ENCODE measurements at places on chromosomes 2 and 18.
A peak's percentile ranks its signal among the peaks of the same experiment; 100 is the strongest.

GRCh38 chr2:216535454-216535995 is 36.9 kb downstream of the RPL37A start:
- DNase-seq = no peak

DNA sequence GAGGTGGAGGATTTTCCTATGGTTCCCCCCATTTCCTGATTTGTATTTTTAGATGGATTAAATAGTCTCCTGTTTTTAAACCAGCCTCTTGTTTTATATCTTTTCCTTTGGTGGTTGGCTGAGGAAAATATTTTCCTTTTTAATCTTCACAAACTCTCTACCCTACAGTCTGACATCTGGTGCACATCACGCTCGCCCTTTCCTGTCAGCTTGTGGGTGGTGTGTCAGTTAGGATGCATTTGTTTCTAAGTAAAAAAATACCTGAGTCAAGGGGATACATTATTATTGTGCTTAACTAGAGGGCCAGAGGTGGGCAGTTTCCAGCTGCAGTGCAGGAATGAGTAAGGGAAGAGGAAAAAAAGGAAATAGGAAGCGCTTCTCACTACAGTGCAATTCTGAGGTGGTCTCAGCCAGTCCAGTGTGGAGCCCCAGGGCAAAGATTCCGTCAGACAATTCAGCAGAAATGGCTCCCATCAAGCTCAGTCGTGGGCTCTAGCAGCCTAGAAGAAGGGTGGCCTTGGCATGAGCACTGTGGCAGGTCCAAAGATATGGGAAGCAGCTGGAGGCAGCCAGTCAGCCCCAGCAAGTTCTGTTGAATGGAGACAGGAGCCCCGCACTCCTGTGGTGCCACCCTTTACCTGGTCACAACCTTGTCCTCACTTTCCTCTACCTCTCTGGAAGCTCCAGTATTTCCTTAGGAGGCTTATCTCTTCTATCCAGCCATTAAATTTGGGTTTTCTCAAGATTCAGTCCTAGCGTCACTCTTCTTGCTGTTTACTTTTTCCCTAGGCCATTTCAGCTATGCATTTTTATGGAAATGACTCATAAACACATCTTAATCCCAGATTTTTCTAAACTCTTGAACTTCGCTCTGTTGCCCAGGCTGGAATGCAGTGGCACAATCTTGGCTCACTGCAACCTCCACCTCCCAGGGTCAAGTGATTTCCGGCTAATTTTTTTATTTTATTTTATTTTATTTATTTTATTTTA is 18.5 kb downstream of the SFTPB start:
- no peak for DNase-seq

DNA sequence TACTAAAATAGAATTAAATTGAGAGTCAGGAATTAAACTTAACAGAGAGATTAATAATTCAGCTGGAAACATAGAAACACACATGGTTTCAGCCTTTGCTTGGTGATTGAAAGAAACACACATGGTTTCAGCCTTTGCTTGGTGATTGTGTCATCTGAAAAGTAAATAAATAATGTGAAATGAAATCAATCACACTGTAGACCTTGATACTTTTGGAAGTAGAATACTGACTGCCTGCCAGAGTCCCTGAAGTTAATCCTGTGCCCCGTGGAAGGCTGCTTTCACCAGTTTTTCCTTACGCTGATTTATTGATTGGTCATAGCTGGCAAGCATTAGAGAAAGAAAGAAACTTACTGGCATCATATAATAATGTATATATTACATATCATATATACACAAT is 1252.7 kb upstream of the FAM98A start:
- no peak for DNase-seq

- peak; percentile 36 for DNase-seq
These were observed 85.0 kb downstream of the WDSUB1 start for GRCh38 chr2:159201360-159202063.

GRCh38 chr2:212683346-212684097 is 144.9 kb upstream of the ERBB4 start:
- DNase-seq = no peak

DNA sequence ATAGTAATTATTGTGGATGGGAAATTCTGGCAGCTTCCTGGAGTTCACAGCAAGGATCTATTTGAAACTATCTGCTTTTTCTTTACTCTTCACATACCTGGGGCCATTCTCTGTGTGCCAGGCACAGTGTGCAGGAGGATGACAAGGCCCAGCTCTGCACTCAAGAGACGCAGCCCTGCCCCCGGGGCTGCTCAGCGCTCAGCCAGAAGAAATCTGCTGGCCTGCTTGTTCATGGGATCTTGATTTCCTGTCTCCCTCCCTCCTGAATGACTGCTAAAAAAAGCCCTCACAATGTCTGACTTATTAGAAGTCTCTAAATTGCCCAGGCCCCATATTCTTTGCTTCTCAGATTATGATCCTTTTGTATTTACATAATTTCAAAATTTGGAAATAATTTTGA is 210.9 kb downstream of the DCDC2C start:
- DNase-seq = no peak

- no peak for DNase-seq
These were observed 4.6 kb downstream of the TTR start for GRCh38 chr18:31596081-31596872.

GRCh38 chr2:225112362-225113126 is 70.3 kb upstream of the DOCK10 start:
- DNase-seq = no peak

GRCh38 chr2:39099870-39100728 is 20.8 kb downstream of the SOS1 start:
- no peak for DNase-seq

GRCh38 chr2:73494031-73494430 is 108.4 kb downstream of the ALMS1 start:
- DNase-seq = no peak

DNA sequence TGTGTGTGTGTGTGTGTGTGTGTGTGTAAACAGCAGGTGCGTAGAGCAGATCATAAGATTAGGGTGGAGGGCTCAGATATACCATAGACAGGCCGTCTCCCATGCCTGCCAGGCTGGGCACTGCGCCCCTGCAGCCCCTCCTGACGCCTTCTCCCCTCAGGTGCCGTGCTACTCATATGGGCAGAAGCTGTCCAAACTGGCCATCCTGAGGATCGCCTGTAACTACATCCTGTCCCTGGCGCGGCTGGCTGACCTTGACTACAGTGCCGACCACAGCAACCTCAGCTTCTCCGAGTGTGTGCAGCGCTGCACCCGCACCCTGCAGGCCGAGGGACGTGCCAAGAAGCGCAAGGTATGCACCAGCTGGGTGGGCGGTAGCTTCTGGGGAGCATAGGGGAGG is 10.0 kb downstream of the ATOH8 start:
- no peak for DNase-seq

DNA sequence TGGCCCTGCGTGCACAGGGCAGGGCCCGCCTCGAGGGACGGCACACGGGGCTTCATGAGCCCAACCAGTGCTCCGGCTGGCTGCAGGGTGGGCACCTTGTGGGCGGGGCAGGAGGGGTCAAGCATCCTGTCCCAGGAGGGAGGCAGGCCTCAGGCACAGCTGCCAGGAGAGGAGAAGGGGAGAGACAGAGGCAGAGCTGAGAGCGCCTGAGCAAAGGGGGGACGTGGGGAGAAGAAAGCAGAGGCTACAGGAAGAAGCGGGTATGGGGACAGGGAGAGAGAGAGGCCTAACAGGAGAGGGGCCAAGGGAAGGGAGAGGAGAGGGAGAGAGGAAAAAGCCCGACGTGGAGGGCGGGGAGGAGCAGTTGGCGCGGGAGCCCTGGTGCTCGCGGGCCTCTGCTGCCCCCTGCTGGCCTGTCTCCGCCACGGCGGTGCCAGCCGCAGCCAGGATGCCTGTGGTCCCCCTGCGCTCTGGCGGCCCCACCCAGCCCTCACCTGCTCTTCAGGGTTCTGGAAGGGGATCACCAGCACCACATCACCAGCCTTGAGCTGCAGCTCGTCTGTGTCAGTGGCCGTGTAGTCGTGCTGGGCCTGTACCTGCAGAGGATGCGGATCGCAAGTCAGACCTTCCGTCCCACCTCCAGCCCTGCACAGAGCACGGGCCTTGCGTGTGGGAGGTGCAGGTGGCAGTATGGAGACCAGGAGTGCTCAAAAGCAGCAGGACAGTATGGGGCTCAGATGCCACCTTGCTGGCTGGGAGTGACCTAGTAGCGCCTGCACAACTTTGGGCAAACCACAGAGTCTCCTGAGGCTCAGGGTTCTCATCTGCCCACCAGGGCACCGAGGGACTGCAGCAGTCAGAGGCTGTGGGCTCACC is 56.8 kb downstream of the BIN1 start:
- DNase-seq = peak; percentile 47

DNA sequence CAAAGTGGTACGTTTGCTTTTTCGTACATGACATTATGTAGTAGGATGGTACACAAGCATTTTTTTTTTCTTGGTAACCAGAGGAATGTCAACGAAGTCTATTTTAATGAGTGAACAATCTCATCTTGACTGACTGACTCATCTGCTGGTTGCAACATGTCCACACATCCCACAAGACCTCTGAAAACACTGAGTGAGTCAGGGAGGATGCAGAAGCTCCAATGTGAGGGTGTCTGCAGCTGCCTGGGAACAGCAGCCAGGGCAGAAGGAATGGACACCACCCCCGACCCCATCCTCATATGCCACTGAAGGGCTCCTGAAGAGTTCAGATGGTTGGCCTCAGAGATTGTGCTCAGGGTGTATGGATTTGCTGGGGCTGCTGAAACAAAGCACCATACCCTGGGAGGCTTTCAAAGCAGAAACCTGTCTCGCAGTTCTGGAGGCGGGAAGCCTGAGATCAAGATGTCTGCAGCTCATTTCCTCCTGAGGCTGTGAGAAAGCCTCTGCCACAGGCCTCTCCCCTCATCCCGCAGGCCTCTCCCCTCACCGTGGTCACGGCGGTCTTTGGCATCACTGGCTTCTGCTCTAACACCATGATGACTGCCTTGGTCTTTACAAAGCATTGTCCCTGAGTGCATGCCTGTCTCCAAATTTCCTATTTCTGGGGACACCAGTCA is 124.6 kb downstream of the LRATD1 start:
- no peak for DNase-seq

- DNase-seq = no peak
These were observed 271.0 kb downstream of the NEDD4L start for GRCh38 chr18:58315041-58315440.

- DNase-seq = no peak
These were observed 1192.5 kb upstream of the ACVR2A start for GRCh38 chr2:146652311-146652710.

DNA sequence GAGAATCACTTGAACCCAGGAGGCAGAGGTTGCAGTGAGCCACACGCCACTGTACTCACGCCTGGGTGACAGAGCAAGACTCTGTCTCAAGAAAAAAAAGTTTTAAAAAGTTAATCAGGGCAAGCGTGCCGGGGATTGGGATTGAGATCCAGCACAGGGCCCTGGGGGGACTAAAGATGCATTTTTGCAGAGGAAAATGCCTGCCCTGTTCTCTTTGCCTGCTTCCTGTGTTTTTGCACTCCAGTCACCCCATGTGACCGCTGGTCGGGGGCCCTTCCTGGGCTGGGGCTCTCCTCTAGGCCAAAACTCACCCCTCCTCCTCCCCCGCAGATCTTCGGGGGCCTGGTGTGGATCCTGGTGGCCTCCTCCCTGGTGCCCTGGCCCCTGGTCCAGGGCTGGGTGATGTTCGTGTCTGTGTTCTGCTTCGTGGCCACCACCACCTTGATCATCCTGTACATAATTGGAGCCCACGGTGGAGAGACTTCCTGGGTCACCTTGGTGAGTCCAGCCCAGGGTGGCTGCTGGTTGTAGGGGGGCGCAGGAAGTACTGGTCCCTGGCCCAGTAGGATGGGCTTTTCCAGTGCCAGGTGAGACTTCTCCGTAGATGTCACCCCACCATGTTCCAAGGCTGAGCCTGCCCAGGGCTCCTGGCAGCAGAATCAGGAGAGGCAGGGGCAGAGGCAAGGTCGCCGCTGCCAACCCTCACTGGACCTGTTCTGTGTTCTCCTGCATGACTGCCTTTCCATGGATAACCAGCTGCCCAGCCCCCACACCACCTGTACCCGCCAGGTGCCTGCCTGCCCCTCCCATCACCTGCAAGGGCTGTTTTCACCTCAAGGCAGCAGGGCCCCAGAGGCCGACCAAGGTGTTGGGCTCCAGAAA is 22.4 kb downstream of the MAL start:
- DNase-seq = no peak

DNA sequence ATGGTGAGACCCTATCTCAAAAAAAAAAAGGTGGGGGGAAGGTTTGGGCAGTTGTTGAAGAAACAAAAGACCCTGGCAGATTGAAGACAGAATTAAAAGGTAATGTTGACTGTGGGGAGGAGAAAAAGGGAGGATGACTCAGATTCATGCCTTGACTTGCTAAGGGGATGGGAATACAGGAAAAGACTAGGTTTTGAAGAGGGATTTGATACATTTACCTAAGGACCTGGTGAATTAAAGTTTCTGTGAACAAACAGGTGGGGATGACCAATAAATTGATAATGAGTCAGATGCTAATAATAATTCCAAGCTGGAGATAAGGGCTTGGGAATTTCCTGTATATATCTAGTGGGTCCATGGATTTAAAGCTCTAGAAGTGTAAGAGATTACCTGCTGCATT is 27.6 kb downstream of the TTR start:
- no peak for DNase-seq

- no peak for DNase-seq
These were observed 202.8 kb downstream of the VAPA start for GRCh38 chr18:10116574-10116973.

GRCh38 chr2:66828876-66829275 is 394.0 kb downstream of the MEIS1 start:
- no peak for DNase-seq

DNA sequence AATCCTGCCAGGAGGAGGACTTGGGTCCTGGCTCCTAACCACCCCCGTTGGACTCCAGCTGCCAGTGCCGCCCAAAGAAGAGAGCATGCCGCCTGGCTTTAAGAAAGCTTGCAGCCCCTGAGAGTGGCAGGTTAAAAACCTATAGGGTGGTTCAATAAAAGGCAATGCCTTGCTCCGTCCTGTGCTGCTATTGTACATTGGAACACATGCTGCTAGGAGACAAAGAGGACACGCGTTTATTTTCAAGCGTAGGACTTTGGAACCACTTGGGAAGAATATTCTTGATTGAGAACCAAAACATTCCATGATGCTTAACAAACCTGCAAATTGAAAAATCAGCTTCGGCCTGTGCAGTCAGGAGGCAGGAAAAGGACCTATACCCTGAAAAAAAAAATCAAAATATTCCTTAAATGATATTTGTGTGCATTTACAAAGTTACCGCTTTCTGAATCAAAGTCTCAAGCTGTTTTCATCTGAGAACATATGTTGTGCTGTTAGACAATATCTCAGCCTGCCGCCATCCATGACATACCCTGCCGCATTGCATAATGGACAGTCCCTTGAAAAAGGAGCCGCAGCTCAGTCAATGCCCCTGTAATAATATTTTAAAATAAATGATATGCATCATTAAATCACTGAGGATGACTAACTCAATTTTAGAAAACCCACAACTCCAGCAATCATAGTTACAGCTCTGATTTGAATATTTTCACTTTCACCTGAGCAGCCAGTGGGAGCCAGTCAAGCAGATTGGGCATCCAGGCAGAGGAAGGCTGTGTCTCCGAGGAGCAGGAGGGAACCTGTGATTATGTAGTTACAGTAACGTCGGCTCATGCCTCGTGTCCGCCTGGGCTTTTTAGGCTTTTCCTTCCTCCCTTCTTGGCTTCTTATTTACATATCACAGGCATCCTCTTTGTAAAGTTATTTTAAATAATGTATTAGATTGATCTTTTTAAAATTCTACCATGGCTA is 805.6 kb upstream of the FANCL start:
- DNase-seq = no peak

GRCh38 chr2:41821167-41821566 is 226.7 kb upstream of the PKDCC start:
- no peak for DNase-seq
